Spleen (tissue), 13 donors: ENCODE measurements at places on chromosomes 4 and X. TPM values are rescaled to one million over a fixed set of nuclear protein-coding genes. Genes with fewer than 3 reads are reported as not detected.
A peak's percentile ranks its signal among the peaks of the same experiment; 100 is the strongest.

- no peaks in the 10 kb centered on the region for H3K36me3 ChIP-seq
- H3K4me1 ChIP-seq, result no peaks in the 10 kb centered on the region
- no peaks in the 10 kb centered on the region for H3K27me3 ChIP-seq
- no peak overlapping the region for H3K4me3 ChIP-seq
- H3K27ac ChIP-seq, result no peak overlapping the region
- no peak for DNase-seq
Observed at GRCh38 chr4:111274486-111274885, 651.6 kb upstream of the PITX2 start.

DNA sequence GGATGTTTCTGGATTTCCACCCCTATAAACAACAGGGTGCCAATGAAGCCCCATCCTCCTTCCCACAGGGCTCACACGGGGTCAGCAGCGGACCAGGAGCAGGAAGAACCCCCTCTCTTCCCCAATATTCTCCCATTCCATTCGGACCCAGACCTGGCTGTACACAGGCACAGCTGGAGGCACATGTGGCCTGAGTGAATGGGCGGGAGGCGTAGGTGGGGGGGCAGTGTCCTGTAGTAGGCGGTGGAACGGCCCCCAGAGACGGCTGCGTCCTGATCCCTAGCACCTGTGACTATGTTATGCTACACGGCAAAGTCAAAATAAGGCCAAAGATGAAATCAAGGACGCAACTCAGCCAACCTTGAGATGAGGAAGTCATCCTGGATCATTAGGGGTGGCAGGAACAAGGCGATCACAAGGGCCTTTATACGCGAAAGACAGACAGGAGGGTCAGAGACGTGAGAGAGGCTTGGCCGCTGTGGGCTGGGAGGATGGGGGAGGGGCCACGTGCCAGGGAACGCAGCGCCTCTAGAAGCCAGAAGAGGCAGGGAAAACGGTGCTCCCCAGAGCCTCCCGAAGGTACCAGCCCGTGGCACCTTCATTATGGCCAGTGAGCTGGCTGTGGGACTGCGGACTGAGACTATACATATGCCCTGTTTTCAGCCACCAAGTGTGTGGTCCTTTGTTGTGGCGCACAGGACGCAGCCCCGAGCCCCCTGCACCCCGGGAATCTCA lies 75.6 kb downstream of the WFS1 start:
- peaks cover 66% of the 10 kb centered on the region for H3K27me3 ChIP-seq
- DNase-seq, result peak; percentile 64
- H3K4me1 ChIP-seq, result no peaks in the 10 kb centered on the region
- no peak overlapping the region for H3K27ac ChIP-seq

- no peaks in the 10 kb centered on the region for H3K27me3 ChIP-seq
- no peak overlapping the region for H3K27ac ChIP-seq
- no peaks in the 10 kb centered on the region for H3K4me1 ChIP-seq
- H3K36me3 ChIP-seq, result no peaks in the 10 kb centered on the region
Observed at GRCh38 chr4:108203377-108203776, 34.6 kb upstream of the LEF1 start.

- no peaks in the 10 kb centered on the region for H3K27me3 ChIP-seq
Observed at GRCh38 chr4:144480068-144480467, 165.9 kb upstream of the HHIP start.

- H3K27me3 ChIP-seq, result peaks cover 4% of the 10 kb centered on the region
- no peaks in the 10 kb centered on the region for H3K4me1 ChIP-seq
- no peak overlapping the region for H3K4me3 ChIP-seq
- no peaks in the 10 kb centered on the region for H3K36me3 ChIP-seq
Observed at GRCh38 chrX:40973619-40974018, 111.6 kb upstream of the USP9X start.

DNA sequence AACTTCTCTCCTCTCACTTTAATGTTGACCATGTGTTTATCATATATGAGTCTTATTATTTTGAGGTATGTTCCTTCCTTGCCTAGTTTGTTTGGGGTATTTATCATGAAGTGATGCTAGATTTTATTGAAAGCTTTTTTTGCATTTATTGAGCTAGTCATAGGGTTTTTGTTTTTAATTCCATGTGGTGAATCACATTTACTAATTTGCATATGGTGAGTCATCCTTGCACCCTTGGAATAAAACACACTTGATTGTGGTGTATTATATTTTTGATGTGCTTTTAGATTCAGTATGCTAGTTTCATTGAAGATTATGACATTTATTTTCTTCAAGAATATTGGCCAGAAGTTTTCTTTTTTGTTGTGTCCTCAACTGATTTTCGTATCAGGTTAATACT lies 464.6 kb downstream of the PCDH18 start:
- no peak overlapping the region for H3K27ac ChIP-seq
- DNase-seq, result no peak
- no peaks in the 10 kb centered on the region for H3K36me3 ChIP-seq
- H3K4me1 ChIP-seq, result no peaks in the 10 kb centered on the region
- H3K27me3 ChIP-seq, result no peaks in the 10 kb centered on the region

GRCh38 chr4:73855406-73855805 lies 2.3 kb downstream of the PF4V1 start:
- DNase-seq, result no peak
- H3K36me3 ChIP-seq, result no peaks in the 10 kb centered on the region
- H3K4me3 ChIP-seq, result no peak overlapping the region

- DNase-seq, result no peak
- H3K27me3 ChIP-seq, result no peaks in the 10 kb centered on the region
- no peaks in the 10 kb centered on the region for H3K36me3 ChIP-seq
Observed at GRCh38 chr4:87738483-87738882, 60.9 kb upstream of the IBSP start.

Gene CT55
- not detected for total RNA-seq

Gene CLNK
- total RNA-seq, result 2.2 TPM

Gene GC
- not detected for total RNA-seq

Gene C4orf36
- not detected for total RNA-seq
